Lung (tissue), 17 donors: ENCODE measurements at places on chromosomes 2 and 18. TPM values are rescaled to one million over a fixed set of nuclear protein-coding genes. Genes with fewer than 3 reads are reported as not detected.

Gene C2orf78
- not detected for polyA plus RNA-seq

Gene CLASP1
- polyA plus RNA-seq: 7.4 TPM

Gene FHL2
- 10.5 TPM for polyA plus RNA-seq

Gene SCG2
- 0.45 TPM for polyA plus RNA-seq

Gene HOXD8
- polyA plus RNA-seq: 0.85 TPM

Gene HOXD12
- polyA plus RNA-seq: not detected

Gene KDSR
- 22.3 TPM for polyA plus RNA-seq

Gene MAPK4
- polyA plus RNA-seq: 10.7 TPM

Gene MOGAT1
- polyA plus RNA-seq: 0.18 TPM

Gene ACTG2
- 33.7 TPM for polyA plus RNA-seq

Gene HOXD10
- 0.05 TPM for polyA plus RNA-seq

Gene ACMSD
- 0.08 TPM for polyA plus RNA-seq

Gene TRAK2
- 13.1 TPM for polyA plus RNA-seq

Gene PROKR1
- 0.01 TPM for polyA plus RNA-seq

Gene ID2
- polyA plus RNA-seq: 84.2 TPM

Gene ADD2
- 0.35 TPM for polyA plus RNA-seq

Gene PCARE
- 0.04 TPM for polyA plus RNA-seq

Gene TMEM37
- polyA plus RNA-seq: 12.7 TPM

Gene GAREM2
- polyA plus RNA-seq: 1.5 TPM
